ENCODE measurements at places on chromosomes 5 and 9. TPM values are rescaled to one million over a fixed set of nuclear protein-coding genes. Genes with fewer than 3 reads are reported as not detected.
A peak's percentile ranks its signal among the peaks of the same experiment; 100 is the strongest.

DND1 gene
- polyA plus RNA-seq = 0.81 TPM

THBS4 gene
- polyA plus RNA-seq = 65.6 TPM

ENTREP1 gene
- 28.1 TPM for polyA plus RNA-seq

FOXD4L4 gene
- polyA plus RNA-seq = not detected

GABRG2 gene
- polyA plus RNA-seq = not detected

COL27A1 gene
- 3.1 TPM for polyA plus RNA-seq

PIP5KL1 gene
- 0.28 TPM for polyA plus RNA-seq

EGR1 gene
- 10.8 TPM for polyA plus RNA-seq

DNA sequence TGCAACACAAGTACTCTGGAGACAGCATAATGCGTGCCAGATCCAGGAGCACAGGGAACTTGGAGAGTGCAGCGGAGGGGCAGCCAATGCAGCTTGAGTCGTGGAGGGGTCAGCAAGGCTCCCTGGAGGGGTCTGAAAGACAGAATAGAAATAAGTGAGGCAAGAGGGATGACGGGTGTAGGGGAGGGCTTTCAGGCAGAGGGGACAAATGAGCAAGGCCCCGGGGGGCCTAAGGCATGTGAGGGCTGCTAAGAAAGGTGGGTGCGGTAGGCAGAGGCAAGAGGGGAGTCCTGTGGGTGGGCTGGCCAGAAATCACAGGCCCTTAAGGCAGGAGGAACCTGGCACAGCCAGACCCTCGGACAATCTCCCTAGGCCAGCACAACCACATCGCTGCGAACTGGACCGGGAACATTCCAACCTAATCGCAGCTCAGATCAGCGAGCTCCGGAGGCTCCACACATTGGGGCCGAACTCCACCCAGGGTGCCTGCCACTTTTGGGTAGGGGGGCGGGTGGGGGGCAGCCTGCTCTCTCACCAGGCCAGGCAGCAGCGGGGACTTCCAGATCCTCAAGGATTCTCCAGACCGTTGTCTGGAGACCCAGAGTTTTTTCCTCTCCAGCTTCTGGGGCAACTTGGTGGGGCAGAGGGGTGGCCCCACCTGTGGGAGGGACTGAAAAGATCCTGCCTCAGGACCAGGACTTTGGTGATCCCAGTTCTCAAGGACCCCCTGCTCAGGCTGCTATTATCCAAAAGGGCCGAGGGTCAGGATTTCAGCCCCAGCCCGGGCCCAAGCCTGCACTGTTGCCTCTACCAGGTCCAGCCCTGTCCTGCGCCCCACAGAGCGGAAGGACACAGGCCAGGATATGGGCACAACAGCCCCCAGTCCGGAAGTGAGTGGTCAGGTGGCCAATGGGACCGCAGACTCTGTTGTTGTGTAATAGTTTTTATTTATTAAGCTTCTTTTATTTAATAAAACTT is 22.7 kb upstream of the CYSTM1 start:
- H3K4me3 ChIP-seq = no peak overlapping the region
- no peaks in the 10 kb centered on the region for H3K36me3 ChIP-seq
- H3K4me1 ChIP-seq = peaks cover 12% of the 10 kb centered on the region

DNA sequence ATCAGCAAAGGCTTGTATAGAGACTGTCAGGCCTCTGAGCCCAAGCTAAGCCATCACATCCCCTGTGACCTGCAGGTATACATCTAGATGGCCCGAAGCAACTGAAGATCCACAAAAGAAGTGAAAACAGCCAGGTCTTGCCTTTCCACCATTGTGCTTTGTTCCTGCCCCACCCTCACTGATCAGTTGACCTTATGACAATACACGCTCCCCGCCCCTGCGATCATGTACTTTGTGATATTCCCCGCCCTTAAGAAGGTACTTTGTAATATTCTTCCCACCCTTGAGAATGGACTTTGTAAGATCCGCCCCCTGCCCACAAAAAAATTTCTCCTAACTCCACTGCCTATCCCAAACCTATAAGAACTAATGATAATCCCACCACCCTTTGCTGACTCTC is 18.6 kb upstream of the NPM1 start:
- peaks cover 4% of the 10 kb centered on the region for H3K27me3 ChIP-seq
- no peak overlapping the region for H3K27ac ChIP-seq
- no peak for DNase-seq
- no peaks in the 10 kb centered on the region for H3K36me3 ChIP-seq
- H3K4me1 ChIP-seq = no peaks in the 10 kb centered on the region
- no peak overlapping the region for H3K4me3 ChIP-seq

DNA sequence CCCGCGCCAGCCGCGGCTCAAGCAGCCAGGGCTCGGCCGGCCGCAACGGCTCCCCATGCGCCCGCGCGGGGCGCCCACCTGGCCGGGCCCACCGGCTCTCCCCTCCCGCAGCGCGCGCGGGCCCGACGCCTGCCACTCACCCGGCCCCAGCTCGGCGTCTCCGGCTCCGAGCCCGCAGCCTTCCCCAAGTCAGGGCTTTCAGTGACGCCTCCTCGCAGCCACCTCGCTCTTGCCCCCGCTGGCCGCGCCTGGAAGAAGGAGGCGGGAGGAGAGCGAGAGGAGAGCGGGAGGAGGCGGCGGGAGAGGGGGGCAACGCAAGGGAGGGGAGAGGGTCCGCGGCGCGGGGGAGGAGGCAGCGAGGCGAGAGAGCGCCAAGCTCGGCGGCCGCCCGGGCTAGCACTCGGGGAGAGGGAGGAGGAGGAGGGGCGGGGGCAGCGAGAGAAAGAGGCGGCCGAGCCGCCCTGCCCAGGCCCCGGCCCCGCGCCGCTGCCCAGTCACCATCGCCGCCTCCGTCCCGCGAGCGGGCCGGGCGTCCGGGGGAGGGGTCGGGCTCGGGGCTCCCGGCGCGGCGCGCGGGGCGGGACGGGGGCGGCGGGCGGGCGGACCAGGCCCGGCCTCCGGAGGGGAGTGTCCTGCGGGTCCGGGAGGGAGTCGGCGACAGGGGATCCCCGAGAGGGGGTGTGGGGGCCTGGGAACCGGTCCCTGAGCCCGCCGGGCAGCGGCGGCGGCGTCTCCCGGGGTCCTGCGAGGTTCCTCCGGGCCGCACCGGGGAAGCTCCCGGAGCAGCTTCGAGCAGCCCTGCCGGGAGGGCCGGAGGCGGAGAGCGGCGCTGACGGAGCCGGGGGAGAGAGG is at the start of gene LHFPL2:
Gene LHFPL2 (minus strand): TSS at position 414 of the 852 bp plus-strand sequence. CDS start 138,559 bp downstream, outside the sequence.
- H3K27me3 ChIP-seq = peaks cover 28% of the 10 kb centered on the region
- peak; percentile 82 for DNase-seq
- no peaks in the 10 kb centered on the region for H3K36me3 ChIP-seq
- H3K4me3 ChIP-seq = peak within 1 kb of the TSS; percentile 84
- peaks cover 10% of the 10 kb centered on the region for H3K4me1 ChIP-seq

DNA sequence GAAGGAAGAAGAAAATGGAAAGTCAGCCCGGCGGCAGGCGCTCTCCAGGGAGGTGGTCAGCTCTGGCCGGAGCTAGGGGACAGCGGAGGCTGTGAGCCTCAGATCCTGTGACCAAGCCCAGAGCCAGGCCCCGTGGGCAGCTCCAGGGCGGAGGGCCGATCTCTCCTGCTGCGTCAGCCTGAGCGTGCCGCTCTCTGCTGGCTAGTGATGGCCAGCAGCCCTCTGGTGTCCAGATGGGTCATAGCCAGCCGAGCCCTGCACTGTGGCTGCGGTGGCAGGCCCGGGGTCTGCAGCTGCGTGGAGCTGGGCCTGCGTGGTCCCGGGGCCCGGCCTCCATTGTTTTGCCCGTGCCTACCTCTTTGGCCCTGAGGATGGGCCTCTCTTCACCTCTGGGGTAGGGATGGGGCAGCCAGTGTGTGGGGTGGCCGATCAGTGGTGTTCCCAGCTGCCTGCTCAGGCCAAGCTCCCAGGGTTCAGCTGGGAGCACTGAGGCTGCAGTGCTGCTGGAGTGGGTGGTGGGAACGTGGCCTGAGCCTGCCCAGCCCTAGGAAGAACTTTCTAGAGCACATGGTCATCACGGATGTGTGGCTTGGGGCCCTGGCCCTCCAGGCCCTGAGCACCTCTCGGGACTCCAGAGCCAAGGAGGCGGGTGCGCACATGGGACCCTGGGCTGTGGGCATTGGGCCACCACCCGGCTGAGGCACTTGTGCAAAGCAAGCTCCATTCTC is 17.1 kb upstream of the NRARP start:
- H3K27ac ChIP-seq = peak overlapping the region; percentile 89
- H3K4me3 ChIP-seq = no peak overlapping the region
- peak; percentile 71 for DNase-seq
- H3K4me1 ChIP-seq = peaks cover 72% of the 10 kb centered on the region
- H3K36me3 ChIP-seq = no peaks in the 10 kb centered on the region

DNA sequence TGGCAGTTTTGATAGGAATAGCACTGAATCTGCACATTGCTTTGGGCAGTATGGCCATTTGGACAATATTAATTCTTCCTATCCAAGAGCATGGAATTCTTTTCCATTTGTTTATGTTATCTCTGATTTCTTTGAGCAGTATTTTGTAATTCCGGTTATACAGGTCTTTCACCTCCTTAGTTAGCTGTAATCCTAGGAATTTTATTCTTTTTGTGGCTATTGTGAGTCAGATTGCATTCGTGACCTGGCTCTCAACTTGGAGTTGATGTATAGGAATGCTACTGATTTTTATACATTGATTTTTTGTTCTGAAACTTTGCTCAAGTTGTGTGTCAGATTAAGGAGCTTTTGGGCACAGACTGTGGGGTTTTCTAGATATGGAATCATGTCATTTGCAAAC is 24.0 kb downstream of the TMEM161B start:
- no peak overlapping the region for H3K4me3 ChIP-seq
- H3K27ac ChIP-seq = no peak overlapping the region
- no peaks in the 10 kb centered on the region for H3K36me3 ChIP-seq
- H3K4me1 ChIP-seq = no peaks in the 10 kb centered on the region
- H3K27me3 ChIP-seq = no peaks in the 10 kb centered on the region

DNA sequence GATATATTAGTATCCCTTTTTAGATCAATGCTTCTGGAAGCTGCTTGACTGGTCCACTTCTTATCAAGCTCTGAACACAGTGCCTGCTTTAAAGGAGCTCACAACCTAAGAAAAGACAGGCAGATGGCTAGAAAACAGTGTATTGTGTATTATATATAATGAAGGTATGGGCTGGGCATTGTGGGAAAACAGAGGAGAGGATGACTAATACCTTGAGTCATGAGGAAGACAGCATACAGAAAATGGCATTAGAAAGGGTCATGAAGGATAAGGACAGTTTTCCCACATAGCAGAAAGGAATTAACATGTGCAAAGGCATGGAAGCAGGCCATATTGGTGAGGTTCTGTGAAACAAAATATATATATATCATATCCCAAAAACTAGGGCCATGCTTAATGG is 309.6 kb downstream of the MLLT3 start:
- H3K27me3 ChIP-seq = no peaks in the 10 kb centered on the region
- DNase-seq = no peak
- H3K4me1 ChIP-seq = no peaks in the 10 kb centered on the region
- no peak overlapping the region for H3K4me3 ChIP-seq
- no peak overlapping the region for H3K27ac ChIP-seq

- H3K27me3 ChIP-seq = no peaks in the 10 kb centered on the region
- no peak for DNase-seq
- no peak overlapping the region for H3K4me3 ChIP-seq
- no peaks in the 10 kb centered on the region for H3K36me3 ChIP-seq
- peaks cover 19% of the 10 kb centered on the region for H3K4me1 ChIP-seq
Measured at GRCh38 chr5:31911291-31912265, 262.5 kb downstream of the GOLPH3 start.

DNA sequence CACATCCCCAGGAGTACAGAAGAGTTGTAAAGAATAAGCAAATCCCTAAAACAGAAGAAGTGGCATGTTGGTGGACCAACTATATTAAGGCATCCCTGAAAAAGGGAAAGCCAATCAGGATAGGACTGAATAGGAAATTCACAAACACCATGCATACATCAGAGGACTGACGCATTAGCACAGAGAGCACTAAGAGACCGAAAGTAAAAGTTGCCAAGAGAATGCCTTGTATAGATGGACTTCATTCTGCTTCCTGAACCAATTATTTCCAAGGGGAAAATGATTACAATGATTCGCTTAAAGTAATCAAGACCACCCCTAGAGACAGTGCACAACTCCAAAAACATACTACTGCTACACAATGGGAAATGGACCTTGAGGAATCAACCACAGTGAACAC is 33.5 kb downstream of the SHC3 start:
- H3K4me1 ChIP-seq = no peaks in the 10 kb centered on the region
- H3K27ac ChIP-seq = no peak overlapping the region
- H3K4me3 ChIP-seq = no peak overlapping the region
- H3K27me3 ChIP-seq = no peaks in the 10 kb centered on the region
- no peak for DNase-seq

DNA sequence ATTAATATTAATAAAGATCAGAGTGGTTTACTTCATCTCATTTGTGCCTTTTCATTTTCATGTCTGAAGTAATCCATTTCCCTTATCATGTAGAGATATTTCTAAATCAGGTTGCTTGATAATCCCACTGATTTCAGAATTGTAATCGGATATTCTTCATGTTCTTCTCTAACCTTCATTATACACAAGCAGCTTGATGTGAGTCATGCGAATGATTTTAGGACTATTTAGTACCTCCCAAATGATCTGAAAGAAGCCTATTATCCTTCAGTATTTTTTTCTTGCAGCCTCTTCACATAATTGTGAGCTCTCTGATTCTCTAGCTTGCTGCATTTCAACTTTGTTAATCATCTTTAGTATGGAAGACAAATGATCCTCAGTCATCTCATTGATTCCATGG is 182.0 kb downstream of the GIN1 start:
- H3K36me3 ChIP-seq = no peaks in the 10 kb centered on the region
- no peak overlapping the region for H3K4me3 ChIP-seq
- DNase-seq = no peak
- no peaks in the 10 kb centered on the region for H3K27me3 ChIP-seq
- H3K27ac ChIP-seq = no peak overlapping the region
- no peaks in the 10 kb centered on the region for H3K4me1 ChIP-seq

DNA sequence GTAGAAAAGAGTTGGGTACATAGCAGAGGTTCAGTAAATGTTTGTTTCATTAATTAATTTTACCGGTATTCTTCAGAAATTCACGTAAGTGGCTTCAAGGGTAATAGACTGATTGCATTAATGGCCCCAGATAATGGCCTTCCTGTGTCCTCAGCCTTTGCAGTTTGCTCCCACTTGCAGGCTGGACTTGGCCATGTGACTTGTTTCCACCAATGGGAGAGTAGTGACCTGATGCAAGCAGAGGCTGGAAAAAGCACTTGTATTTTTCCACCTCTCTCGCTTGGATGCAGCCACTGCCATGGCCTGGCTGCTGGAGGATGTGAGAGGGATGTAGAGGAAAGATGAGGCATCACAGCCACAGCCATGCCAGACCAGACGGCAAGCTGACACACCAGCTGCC is 480.9 kb downstream of the CDK5RAP2 start:
- H3K27ac ChIP-seq = no peak overlapping the region
- no peak for DNase-seq
- no peaks in the 10 kb centered on the region for H3K36me3 ChIP-seq
- H3K4me3 ChIP-seq = no peak overlapping the region
- H3K27me3 ChIP-seq = no peaks in the 10 kb centered on the region

DNA sequence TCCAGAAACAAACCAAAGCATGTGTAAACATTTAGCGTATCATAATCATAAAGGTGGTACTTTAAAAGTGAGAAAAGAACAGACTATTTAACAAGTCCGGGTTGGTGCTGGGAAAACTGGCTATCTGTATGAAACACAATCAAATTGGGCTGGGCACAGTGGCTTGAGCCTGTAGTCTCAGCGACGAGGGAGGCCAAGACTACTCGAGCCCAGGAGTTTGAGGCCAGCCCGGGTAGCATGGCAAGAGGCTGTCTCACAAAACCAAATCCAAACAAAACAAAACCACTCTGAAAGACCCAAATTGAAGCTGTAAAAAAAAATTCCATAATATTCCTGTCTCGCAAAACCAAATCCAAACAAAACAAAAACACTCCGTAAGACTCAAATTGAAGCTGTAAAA is 4.3 kb downstream of the MRNIP start:
- H3K4me1 ChIP-seq = peaks cover 8% of the 10 kb centered on the region
- H3K27ac ChIP-seq = no peak overlapping the region
- no peaks in the 10 kb centered on the region for H3K27me3 ChIP-seq
